ENCODE measurements at places on chromosomes 13 and 19.

DNA sequence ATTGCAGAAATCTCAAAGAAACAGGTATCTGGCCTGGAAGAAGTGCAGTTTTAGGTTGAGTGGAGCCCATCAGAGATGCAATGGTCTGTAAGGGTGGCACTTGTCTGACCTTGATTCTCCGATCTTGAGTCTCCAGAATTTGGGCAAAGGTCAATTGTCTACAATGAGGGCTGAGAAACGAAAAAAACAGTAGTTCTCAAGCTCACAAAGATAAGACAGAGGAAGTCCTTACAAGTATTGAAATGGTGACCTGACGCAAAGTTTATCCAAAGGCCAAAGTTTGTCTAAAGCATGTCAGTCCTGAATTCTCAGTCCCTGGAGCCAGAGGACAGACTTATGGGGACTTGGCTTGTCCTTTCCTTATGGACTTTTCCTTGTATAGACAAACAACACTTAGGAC, 40.3 kb downstream of the CYSLTR2 start:
- DNase-seq, result no peak

DNA sequence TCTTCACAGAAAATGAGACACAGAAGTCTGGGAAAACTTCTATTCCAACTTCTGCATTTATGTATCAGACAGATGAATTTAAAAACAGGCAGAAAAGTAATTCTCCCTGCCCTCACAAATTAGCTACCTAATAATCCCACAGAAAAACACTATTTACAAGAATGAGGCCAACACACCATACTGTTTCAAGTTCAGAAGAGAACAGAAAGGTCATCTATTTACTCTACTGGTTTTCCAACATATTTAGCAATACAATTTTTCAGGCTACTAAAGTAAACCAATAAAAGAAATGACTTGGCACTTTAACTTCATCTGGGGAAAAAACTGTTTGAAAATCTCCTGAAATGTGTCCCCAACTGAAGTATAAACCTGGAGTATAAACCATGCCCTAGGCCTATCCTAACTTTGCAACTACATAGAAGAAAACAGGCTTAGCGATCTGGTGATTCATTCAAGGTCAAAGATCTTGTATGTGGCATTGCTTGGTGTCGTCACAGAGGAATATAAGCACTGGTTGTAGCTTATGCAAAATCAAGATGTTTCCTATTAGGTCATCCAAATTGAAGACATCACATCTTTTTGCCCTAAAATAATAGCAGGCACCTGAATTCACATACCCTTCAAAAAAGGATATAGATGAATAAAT, 20.1 kb upstream of the EBPL start:
- no peak for DNase-seq

DNA sequence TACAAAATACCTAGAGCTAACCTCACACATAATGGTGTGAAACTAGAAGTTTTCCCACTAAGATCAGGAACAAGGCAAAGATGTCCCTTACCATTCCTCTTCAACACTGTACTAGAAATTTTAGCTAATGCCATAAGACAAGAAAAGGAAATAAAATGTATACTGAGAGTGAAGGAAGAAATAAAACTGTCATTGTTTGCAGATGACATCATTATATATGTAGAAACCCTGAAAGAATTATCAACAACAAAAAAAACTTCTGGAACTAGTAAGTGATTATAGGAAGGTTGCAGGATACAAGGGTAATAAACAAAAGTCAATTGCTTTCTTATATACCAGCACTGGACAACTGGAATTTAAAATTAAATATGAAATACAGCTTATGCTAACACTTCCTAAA, 93.7 kb downstream of the TNFSF11 start:
- DNase-seq, result no peak

DNA sequence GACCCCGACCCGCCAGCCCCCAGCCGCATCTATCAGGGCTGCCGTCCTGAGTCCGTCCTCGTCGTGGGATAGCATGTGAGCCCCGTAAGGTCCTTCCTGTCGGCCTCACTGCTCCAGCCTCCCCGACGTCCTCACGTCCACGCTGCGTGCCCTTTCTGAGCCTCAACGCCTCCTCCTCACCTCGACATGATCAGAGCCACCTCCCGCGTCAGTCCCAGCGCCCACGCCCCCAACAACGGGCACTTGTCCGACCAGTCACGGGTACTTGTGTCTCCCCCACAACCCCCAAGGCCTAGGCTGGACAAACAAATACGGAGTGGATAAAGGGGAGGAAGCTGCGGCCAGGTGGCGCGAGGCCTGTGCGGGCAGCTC, 665 bp downstream of the ZNF497 start:
- no peak for DNase-seq

- no peak for DNase-seq
Observed at GRCh38 chr19:13017306-13018034, 22.2 kb downstream of the NFIX start.

- no peak for DNase-seq
Observed at GRCh38 chr13:43963726-43964125, 84.0 kb downstream of the LACC1 start.

DNA sequence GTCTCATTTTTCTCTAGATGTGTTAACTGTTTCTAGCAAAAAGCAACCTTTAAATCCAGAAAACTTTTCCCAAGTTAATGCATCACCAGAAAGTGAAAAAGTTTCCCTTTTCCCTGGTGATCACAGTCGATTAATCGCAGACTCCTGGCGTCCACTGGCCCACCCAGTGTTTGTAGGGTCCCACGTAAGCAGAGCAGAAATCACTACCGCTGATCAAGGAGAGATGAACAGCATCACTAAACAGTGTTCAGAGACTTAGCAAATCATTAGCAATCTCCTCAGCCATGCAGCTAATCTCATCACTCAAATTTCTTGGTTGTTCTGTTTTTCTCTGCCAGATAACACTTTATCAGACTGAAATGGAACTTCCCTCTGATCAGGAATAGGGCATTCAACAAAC, 184.2 kb downstream of the EFNB2 start:
- no peak for DNase-seq

GRCh38 chr19:51450730-51451307, 7.4 kb downstream of the SIGLEC8 start:
- DNase-seq, result no peak

DNA sequence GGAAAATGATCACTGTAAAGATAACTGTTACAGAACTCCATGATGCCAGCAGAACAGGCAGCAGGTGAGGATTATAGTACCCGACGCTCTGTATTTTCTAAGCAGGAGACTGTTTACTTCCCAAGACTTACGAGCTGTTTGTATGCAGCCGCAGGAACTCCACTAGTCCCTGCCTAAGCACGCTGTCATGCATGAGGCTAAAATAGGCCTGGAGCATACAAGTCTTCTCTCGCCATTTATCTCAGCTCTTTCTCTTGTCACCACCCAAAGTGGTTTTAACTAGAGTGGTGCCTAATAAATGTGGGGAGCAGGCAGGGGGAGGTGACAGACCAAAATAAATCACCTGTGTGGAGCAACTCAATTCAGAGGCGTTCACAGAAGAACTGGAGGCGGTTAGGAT, 175.8 kb downstream of the TDRD3 start:
- DNase-seq, result no peak

- no peak for DNase-seq
Observed at GRCh38 chr13:111076155-111077013, 38.7 kb upstream of the ARHGEF7 start.

DNA sequence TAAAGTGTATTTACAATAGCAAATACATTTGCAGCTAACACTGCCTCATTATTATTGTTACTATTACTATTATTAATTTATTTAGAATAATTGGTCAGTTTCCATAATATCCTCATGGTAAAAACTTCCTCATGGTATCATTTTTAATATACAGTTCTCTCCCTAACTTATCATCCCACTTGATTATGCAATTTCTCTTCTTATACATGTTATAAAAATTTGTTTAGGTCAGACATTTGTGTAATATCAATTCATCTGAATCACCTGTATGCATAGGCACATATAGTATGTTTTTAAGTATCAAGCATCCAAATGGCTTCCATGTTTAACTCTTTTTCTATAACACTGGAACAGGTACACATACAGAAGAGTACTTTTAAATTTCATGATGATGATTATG, 210.8 kb upstream of the STARD13 start:
- no peak for DNase-seq

DNA sequence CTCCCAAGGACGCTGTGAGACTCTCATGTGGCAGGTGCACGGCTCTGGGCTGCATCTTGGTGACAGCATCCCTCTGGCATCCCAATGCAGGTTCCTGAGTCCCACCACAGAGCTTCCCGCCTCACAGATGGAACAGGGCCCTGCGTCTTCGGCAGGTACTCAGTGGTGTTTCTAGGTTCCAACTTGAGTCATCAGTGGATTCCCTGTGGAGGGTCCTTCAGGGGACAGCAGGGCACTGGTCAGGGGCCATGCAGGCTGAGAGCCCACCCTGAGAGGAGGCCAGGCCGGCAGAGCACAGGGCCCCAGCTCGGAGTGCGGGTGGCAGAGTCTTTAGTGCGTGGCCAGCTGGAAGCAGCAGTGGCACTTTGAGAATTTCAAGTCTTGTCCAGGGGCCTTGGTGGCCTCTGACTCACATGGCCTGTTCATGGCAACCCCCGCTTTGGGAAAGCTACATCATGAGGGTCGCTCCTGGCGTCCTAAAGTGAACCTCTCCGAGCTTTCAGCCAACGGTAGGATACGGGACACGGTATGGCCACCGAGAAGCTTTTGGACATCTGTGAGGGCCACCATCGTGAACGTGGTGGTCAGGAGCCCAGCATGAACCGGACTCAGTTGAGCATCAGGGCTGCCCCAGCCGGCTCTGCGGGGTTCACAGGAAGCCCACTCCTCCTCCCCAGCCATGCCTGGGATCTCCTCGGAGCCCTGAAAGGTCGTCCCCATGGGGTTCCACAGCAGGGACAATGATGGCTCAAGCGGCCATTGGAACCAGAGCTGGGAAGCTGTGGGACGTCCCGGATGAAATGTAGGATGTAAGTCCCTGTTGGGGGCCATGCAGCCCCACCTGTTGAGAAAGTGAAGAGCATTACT, 72.0 kb upstream of the MCF2L start:
- DNase-seq, result no peak

DNA sequence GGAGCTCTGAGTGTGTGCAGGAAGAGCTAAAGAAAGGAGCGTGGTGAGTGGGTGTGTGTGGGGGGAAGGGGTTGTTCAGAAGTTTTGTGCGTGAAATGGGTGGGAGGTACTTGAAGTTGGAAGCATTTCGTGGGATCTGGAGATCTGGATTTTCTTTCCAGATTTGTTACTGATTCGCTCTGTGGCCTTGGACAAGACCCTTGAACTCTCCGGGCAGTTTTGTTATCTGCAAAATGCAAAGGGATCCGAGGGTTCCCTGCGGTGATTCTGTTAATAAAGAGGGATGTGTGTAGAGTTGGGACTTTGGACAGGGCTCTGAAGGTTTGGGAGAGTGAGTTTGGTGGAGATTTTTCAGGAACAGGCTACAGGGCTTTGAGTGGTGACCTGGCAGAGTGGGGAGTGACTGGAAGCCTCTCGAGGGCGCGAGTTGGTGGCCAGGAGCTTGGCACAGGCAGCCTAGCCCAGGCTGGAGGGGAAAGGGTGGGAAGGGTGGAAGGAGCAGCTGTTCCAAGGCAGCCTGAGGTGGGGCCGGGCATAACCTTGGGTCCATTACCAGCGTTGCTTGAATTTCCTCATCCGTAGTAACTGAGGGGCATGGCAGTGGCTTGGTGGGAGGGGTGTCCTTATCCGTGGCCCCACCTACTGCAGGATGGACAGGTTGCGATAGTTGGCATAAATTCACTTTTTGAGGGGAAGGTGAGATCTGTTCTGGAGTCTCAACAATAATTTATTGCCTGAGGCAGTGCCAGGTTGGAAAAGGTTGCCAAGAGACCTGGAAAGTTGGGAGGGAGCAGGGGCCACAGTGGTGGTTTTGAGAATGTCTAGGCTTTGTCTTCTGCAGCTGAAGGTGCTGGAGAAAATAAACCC, 2.1 kb downstream of the ACTN4 start:
- no peak for DNase-seq

- no peak for DNase-seq
Observed at GRCh38 chr19:30117636-30118145, 175.7 kb downstream of the URI1 start.

DNA sequence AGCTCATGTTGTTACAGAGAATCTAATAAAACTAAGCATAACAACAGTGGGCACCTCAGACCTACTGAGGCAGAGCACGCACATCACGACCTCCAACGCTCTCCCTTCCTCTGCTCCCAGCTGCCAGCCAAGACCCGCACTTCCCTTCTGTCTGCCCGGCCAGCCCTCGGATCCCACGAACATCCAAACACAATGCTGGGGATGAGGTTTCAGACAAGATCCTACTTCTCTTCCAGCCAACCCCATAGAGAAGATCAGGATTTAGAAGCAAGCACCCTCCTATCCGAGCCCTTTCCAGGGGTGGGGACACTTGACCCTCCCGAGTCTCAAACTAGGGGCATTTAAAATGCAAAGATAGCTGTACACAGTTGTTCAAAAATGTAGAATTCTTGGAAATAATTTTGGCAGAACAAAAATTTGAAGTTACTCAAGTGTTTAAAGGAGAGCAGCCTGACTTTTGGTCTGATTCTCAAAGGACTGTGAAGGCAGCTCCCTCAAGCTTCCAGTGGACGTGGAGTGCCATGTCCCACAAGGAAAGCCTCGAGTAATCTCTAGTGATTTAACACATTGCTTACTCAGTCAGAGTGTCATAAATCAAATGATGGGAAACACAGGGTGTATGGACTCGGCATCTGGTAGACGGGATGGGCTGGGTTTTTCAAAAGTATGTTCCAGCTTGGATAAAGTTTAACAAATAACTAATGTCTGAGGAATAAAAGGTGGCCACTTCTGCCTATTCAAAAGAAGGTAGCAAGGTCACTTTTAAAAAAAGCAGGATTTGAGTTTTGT, 32.8 kb downstream of the ANKRD10 start:
- DNase-seq, result no peak

DNA sequence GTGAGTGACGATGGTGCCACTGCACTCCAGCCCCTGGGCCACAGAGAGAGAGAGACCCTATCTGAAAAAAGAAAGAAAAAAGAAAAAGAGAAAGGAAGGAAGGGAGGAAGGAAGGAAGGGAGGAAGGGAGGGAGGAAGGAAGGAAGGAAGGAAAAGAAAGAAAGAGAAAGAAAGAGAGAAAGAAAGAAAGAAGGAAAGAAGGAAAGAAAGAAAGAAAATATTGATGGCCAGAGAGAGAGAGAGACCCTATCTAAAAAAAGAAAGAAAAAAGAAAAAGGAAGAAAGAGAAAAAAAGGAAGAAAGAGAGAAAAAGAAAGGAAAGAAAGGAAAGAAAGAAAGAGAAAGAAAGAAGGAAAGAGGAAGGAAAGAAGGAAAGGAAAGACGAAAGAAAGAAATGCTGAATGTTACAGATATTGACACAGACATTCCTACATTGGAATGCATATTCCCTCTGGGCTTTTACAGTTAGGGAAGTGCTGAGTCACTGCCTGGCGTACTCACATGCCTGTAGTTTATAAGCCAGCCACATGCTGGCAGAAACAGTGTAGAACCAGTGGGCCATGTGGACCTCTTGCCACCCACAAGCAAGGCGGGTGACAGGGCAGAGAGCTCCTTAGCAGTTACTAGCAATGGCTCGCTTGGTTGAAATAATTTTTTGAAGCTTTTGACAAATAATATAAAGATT, 34.6 kb upstream of the SLC46A3 start:
- no peak for DNase-seq

Data from GM12878 (cell line).